Stimulated activated CD4-positive, alpha-beta T cell treated with anti-CD3 and anti-CD28 coated beads, Interleukin-4, amount 100 ng/mL, for 24 hours (primary cell): ENCODE measurements at places on chromosomes 7 and 10.

GRCh38 chr10:93086289-93086688, 12.6 kb downstream of the CYP26A1 start:
- no peak for DNase-seq

GRCh38 chr10:133357285-133358161, at the start of gene FUOM:
Gene FUOM, minus strand, starts transcription at chr10:133358019. Its CDS starts 12 bp downstream, at chr10:133358007.
- peak; percentile 75 for DNase-seq

GRCh38 chr7:40470817-40471216, 336.0 kb downstream of the SUGCT start:
- no peak for DNase-seq

- DNase-seq = no peak
These were observed 38.6 kb downstream of the STEAP4 start for GRCh38 chr7:88268051-88268450.

DNA sequence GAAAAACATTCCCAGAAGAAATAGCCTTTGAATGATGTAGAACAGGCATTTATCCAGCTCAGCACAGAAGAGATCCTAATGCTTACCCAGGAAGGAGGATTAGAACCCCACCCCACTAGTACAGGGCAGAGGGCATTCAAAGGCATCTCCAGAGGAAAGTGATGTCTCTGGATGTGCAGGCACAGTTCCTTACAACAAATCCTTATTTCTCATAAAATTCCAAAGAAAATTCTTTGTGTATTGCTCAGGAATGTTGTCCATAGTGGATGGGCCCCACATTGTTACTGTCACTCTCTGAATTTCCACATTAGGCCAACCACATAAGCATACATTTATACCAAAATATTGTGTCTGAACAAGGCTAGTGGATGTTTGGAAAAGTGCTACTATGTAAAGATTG, 243.0 kb downstream of the ADRA2A start:
- no peak for DNase-seq

- DNase-seq = no peak
These were observed 197.6 kb upstream of the FZD1 start for GRCh38 chr7:91066627-91067026.

- no peak for DNase-seq
These were observed 54.9 kb upstream of the ZMIZ2 start for GRCh38 chr7:44693641-44694313.

GRCh38 chr7:12111422-12112405, 99.4 kb upstream of the TMEM106B start:
- no peak for DNase-seq

DNA sequence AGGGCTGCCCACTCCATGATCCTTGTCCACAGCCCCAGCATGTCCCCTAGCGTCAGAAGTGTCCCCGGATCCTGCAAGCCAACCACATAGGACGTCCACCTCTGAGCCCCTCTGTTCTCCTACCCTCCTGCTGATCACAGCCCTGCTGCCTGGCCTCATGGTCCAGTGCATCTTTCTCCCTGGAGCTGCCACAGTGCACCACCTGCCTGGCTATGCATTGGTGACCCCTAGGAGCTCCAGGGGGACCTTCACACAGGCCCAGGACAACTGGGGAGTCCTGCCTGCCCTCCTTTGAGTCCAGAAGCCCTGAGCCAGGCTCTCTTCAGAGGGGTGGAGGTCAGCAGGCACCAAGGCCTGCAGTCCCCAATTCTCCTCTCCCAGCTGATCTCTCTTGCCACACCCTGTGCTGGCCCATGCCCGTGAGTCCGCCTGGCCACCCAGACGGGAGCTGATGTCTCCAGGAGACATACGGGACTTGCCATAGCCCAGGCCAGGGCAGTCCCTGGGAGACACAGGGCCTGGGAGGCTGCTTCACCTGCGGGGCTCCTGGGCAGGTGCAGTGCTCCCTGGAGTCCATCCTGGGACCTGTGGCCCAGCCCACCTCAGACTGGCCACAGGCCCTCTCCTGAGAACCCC, 77.4 kb upstream of the RET start:
- no peak for DNase-seq

DNA sequence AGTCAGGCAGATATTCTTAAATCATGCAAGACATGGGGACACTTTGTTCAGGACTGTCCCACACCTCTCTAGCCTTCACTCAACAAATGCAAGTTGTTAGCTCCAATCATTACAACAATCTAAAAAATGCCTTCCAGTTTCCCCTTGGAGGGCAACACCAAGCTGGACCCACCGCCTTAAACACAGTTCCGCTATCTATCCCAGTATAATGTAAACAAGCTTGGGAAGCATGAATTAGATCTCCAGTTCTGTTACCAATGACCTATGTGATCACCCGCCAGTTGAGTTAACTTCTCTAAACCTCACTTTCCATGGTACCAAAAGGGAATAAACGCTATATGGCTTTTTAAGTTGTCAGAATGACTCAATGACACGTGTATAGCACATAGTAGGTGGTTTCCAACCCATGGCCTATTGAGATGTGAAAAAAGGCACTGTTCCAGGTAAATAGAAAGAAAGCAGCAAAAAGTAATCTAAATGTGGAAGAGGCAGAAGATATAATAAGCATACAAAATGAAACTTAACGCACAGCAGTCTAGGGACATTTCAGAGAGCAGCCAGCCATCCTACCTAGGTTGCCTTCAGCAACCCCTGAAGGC, 2.4 kb upstream of the REEP3 start:
- DNase-seq = no peak

GRCh38 chr10:131438665-131439064, 127.1 kb upstream of the TCERG1L start:
- DNase-seq = no peak

DNA sequence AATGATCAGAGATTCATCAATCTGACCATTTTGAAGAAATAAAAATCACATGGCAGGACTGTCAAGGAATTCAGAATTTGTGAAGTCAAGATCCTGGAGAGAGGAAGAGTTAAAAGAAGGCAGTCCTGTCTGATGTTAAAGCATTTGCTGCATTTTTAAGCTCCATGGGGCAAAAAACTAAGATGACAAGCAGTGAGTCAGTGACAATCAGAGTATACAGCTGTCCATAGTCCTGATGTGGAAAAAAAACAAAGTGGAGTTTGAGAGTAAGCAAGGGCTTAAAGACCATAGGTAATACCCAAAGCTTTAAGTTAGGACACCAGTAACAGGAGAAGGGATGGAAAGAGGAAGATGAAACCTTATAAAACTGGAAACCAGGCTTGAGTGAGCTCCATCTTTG, 412.7 kb upstream of the ANKRD30A start:
- DNase-seq = no peak

GRCh38 chr7:41046221-41046761, 656.6 kb downstream of the INHBA start:
- DNase-seq = no peak

- DNase-seq = no peak
These were observed 42.5 kb downstream of the LRRC4 start for GRCh38 chr7:127988751-127989150.

DNA sequence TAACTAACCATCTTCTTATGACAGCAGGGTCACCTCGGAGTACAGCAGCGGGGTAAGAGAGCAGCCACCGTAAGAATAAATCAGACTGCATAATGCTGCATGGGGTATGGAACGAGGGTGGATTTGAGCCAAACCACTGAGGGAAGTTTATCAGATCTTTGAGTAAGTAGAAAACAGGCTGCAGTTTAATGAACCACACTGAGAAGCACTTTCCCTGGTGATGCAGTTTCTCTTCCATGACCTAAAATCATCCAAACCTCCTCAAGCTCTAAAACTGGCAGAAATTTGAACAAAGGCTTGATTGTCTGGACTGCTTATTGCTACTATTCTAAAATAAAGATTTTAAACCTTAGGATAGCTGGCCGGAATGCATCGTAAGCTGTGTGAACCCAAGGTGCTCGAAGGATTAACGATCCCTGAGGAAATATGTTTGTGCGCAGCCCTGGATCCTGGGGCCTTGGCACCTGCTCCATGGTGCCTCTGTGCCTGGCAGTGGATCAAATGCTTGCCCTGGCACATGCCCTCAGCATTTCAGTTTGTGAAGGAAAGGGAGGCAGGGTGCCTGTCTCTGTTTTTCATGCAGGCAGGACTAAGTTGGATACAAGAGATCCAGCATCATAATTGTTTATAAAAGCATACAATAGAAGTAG, 322.7 kb downstream of the LHFPL3 start:
- DNase-seq = no peak

- no peak for DNase-seq
These were observed 15.8 kb downstream of the FLNC start for GRCh38 chr7:128845987-128846386.

DNA sequence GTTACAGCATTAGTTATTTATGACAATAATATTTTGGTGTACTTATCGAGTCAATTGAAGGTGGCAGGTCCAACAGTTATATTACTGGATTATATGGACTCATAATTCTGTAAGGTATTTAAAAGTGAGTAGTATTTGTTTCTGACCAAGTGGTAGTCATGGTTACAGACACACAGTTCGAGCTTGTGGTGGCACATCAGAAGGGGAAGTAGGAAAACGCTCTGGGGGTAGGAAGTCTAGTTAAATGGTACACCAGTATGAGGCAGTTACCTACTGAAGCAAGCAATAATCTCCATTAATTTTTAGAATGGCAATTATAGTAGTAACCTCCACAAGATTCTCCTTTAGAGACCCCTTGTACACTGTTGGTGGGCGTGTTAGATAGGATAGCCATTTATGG, 541.2 kb downstream of the ETV1 start:
- DNase-seq = no peak

GRCh38 chr10:111175787-111176186, 99.0 kb downstream of the ADRA2A start:
- no peak for DNase-seq

GRCh38 chr10:84499846-84500245, 171.5 kb downstream of the CCSER2 start:
- no peak for DNase-seq

GRCh38 chr10:128046953-128047290, 79.3 kb downstream of the MKI67 start:
- peak; percentile 16 for DNase-seq

GRCh38 chr7:155206318-155207020, 91.2 kb upstream of the INSIG1 start:
- peak; percentile 85 for DNase-seq

DNA sequence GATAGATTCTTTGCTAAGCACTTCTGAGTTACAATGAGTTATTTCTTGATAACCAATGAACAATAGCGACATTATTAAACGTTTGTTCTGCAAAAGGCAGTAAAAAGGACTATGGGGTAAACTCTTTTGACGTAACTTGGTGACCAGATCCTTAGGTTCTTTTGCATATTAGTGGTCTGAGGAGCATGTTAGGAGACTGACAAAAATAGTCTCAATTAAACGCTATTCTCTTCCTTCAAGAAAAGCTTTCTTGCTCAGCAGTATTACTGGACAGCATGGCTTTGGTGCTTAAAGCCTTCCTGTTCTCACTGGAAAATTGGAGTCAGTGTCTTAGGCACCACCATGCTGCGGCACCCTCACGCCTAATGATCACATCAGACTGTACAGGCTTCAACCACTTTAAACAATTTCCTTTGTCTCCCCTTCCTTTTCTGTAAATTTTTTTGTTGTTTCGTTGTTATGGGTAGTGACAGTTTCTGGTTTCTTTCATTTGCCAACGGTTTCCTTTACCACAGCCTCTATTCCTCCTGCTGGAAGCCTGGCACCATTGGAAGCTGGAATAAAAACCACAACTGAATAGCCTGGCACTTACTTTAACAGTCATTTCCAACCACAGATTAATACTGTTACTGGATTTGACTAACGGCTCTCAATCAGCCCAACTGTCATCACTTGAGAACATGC, 49.2 kb upstream of the FAM133B start:
- DNase-seq = peak; percentile 32

DNA sequence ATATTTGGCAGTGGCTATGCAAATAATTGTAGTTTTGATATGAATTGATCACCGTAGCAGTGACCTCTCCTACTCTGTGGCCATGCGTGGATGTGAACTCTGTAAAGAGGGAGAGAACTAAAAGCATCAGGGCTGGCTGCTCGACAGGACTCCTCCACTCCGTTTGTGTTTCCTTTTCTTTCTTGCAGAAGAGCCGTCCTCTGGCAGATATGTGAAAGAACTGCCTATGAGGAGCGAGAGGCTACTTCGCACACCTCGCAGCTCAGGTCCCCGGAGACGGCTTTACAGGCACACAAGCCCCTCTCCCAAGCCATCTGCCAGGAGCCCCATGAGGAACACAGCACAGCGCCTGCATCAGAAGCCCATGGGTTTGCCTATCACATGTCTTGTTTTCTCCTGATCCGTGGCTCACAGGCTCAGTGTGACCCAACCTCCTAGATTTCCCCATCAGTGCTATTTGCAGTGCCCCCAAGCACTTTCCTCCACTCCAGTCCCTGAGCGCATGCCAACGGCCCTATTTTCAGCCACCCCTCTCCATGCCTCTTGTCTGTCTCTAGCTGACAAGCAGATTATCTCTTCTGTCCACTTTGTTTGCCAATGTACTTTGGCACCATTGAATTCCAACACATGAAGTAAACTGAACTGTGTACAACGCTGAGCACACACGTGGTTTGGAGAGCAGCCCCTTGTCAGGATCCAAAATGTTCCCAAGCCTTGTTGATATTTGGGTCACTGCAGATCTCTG, 164.3 kb upstream of the AKR1E2 start:
- no peak for DNase-seq
